ENCODE measurements at places on chromosomes 1 and 21.
A peak's percentile ranks its signal among the peaks of the same experiment; 100 is the strongest.

- H3K27ac ChIP-seq, result no peak overlapping the region
- no peaks in the 10 kb centered on the region for H3K36me3 ChIP-seq
- no peak overlapping the region for H3K4me3 ChIP-seq
- peaks cover 8% of the 10 kb centered on the region for H3K4me1 ChIP-seq
- no peak for DNase-seq
- peaks cover 88% of the 10 kb centered on the region for H3K27me3 ChIP-seq
Measured at GRCh38 chr1:18644973-18645746, 14.5 kb downstream of the PAX7 start.

- H3K4me3 ChIP-seq, result peak overlapping the region; percentile 44
- peaks cover 2% of the 10 kb centered on the region for H3K4me1 ChIP-seq
- DNase-seq, result no peak
- H3K36me3 ChIP-seq, result no peaks in the 10 kb centered on the region
- H3K27ac ChIP-seq, result no peak overlapping the region
Measured at GRCh38 chr1:1200876-1201810, 5.2 kb downstream of the TNFRSF18 start.

GRCh38 chr1:175134500-175134899 is 58.1 kb downstream of the KIAA0040 start:
- no peaks in the 10 kb centered on the region for H3K36me3 ChIP-seq
- H3K4me1 ChIP-seq, result peaks cover 2% of the 10 kb centered on the region
- H3K27ac ChIP-seq, result no peak overlapping the region
- H3K27me3 ChIP-seq, result peaks cover 4% of the 10 kb centered on the region

GRCh38 chr1:61043010-61043820 is 39.1 kb upstream of the NFIA start:
- peak; percentile 85 for DNase-seq
- H3K4me3 ChIP-seq, result peak overlapping the region; percentile 69
- peak overlapping the region; percentile 71 for H3K27ac ChIP-seq

- no peak for DNase-seq
- no peak overlapping the region for H3K27ac ChIP-seq
- peaks cover 10% of the 10 kb centered on the region for H3K36me3 ChIP-seq
- no peaks in the 10 kb centered on the region for H3K27me3 ChIP-seq
- H3K4me3 ChIP-seq, result no peak overlapping the region
Measured at GRCh38 chr1:156554971-156555370, 17.4 kb downstream of the IQGAP3 start.

- H3K36me3 ChIP-seq, result no peaks in the 10 kb centered on the region
- H3K4me1 ChIP-seq, result peaks cover under 1% of the 10 kb centered on the region
- DNase-seq, result no peak
- no peak overlapping the region for H3K27ac ChIP-seq
Measured at GRCh38 chr1:74684301-74684700, 10.7 kb upstream of the ERICH3 start.
